ENCODE measurements at places on chromosomes 1 and 21.

GRCh38 chr21:41472753-41473548, 35.0 kb downstream of the TMPRSS2 start:
- DNase-seq = no peak

GRCh38 chr1:154386643-154387352, 18.3 kb upstream of the IL6R start:
- peak; percentile 47 for DNase-seq

DNA sequence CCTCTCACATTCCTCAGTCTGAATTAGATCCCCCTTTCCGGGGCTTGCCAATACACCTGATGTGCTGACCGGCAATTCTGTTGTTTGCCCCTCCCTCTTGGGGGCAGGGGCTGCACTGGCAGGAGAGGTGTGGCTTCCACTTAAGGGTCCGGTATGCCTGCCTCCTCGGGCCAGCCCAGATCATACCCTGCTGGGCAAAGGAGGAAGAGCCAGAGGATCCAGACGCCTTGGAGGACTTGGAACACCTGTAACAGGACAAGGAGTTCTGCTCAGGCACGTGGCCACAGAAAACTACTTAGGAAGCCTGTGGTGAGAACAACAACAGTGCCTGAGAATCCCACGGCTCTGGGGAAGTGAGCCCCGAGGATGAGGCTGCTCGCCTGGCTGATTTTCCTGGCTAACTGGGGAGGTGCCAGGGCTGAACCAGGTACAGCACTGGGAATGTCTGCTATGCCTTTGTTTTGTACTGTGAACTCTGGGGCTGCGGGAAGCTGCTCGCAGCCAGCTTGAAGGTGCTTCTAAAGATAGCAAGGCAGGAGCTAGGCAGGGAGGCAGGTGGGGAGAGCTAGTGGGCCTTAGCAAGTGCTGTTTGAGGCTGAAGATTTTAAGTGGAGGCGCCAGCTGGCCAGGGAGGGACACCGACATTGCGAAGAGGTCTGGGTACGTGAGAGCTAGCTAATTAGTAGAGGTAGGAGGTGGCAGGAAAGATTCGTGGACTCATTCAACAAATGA, at the start of gene SMPDL3B:
Gene SMPDL3B, plus strand, starts transcription at position 183 of the 732 bp plus-strand sequence. Its CDS starts 184 bp downstream, at position 367.
- DNase-seq = no peak

- no peak for DNase-seq
These were observed 44.8 kb upstream of the ABCG1 start for GRCh38 chr21:42174173-42174572.

DNA sequence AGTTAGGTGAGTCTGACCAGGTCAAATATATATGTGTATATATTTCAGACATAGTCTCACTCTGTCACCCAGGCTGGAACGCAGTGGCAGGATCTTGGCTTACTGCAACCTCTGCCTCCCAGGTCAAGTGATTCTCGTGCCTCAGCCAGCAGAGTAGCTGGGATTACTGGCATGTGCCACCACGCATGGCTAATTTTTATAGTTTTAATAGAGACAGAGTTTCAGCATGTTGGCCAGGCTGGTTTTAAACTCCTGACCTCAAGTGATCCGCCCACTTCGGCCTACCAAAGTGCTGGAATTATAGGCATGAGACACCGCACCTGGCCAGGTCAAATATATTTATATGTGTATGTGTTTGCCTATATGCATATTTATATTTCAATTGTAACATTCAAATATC, 581.5 kb upstream of the B3GALT2 start:
- no peak for DNase-seq

GRCh38 chr1:60427701-60428100, 354.1 kb upstream of the C1orf87 start:
- DNase-seq = no peak

All from stimulated activated CD8-positive, alpha-beta memory T cell treated with anti-CD3 and anti-CD28 coated beads, Interleukin-2, amount 100 ng/mL, for 1 hour (primary cell).